ENCODE measurements at places on chromosomes 1 and 21. TPM values are rescaled to one million over a fixed set of nuclear protein-coding genes. Genes with fewer than 3 reads are reported as not detected.

GRCh38 chr1:157007306-157007705 lies 38.2 kb downstream of the ARHGEF11 start:
- H3K4me1 ChIP-seq: peaks cover 8% of the 10 kb centered on the region
- no peak overlapping the region for H3K27ac ChIP-seq
- H3K4me3 ChIP-seq: no peak overlapping the region
- no peak for DNase-seq

The NEK2 gene
- total RNA-seq: 93.3 TPM

- H3K4me3 ChIP-seq: no peak overlapping the region
- no peaks in the 10 kb centered on the region for H3K27me3 ChIP-seq
- no peak for DNase-seq
- no peak overlapping the region for H3K27ac ChIP-seq
- no peaks in the 10 kb centered on the region for H3K36me3 ChIP-seq
These were observed 6.1 kb downstream of the C1orf21 start for GRCh38 chr1:184392779-184393522.

DNA sequence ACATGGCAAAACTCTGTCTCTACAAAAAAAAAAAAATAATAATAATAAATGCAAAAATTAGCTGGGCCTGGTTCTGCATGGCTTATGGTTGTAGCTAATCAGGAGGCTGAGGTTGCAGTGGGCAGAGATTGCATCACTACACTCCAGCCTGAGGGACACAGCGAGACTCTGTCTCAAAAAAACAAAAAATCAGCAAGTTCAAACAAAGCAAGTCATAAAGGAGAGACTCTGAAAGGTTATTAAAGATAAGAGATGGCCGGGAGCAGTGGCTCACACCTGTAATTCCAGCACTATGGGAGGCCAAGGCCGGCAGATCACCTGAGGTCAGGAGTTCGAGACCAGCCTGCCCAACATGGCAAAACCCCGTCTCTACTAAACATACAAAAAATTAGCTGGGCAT lies 28.8 kb downstream of the COP1 start:
- peaks cover 5% of the 10 kb centered on the region for H3K36me3 ChIP-seq
- H3K27me3 ChIP-seq: no peaks in the 10 kb centered on the region
- no peak overlapping the region for H3K27ac ChIP-seq
- H3K4me1 ChIP-seq: peaks cover 4% of the 10 kb centered on the region
- H3K4me3 ChIP-seq: no peak overlapping the region

The C1orf185 gene
- total RNA-seq: not detected

- H3K36me3 ChIP-seq: no peaks in the 10 kb centered on the region
- no peak overlapping the region for H3K4me3 ChIP-seq
- no peak for DNase-seq
- H3K4me1 ChIP-seq: no peaks in the 10 kb centered on the region
- H3K27ac ChIP-seq: no peak overlapping the region
- no peaks in the 10 kb centered on the region for H3K27me3 ChIP-seq
These were observed 14.9 kb downstream of the LIX1L start for GRCh38 chr1:145942871-145943270.

The GRIK3 gene
- 1.7 TPM for total RNA-seq

DNA sequence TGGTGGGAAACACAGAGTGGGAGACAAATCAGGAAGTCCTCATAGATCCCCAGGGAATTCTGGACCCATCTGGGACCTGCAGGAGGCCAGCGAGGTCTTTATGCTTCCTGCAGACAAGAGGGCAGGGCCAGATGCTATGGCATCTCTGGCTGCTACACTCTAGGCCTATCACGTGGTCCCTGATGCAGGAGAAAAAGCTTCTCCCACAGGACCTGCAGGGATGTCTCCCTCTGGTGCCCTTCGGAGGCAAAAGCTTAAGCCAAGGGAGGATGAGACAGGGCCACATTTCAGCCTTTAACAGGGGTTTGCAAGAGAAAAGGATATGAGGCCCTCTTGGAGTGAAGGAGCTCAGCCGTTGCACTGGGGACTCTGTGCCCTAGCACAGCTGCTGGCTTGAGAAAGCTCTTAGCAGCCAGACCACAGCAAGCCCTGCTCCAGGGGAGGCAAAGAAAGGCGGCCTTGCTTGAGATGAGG lies 243.0 kb downstream of the C1orf94 start:
- no peak overlapping the region for H3K27ac ChIP-seq
- peak; percentile 59 for DNase-seq
- H3K27me3 ChIP-seq: no peaks in the 10 kb centered on the region
- H3K4me1 ChIP-seq: no peaks in the 10 kb centered on the region
- no peak overlapping the region for H3K4me3 ChIP-seq

GRCh38 chr1:225974454-225974853 lies 24.7 kb downstream of the SDE2 start:
- H3K27ac ChIP-seq: no peak overlapping the region
- H3K27me3 ChIP-seq: no peaks in the 10 kb centered on the region
- no peak for DNase-seq
- no peak overlapping the region for H3K4me3 ChIP-seq
- H3K4me1 ChIP-seq: no peaks in the 10 kb centered on the region

DNA sequence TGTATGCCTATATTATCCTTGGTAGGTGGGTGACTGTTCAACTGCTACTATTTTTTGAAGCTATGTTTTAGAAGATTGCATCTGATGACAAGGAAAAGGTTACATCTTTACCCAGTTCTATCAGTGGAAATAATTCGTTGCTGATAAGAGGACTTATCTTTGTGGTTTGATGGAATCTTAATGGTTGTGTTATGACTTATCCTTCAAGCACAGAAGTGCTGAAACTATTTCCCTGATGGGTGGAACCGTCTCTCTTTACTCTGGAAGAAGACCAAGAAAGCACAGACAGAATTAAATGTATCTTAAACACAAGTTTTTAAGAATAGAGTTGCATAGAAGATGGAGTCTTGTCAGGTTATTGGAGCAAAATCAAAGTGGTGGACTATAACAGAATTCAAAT lies 437.7 kb upstream of the KAZN start:
- H3K36me3 ChIP-seq: no peaks in the 10 kb centered on the region
- no peak overlapping the region for H3K27ac ChIP-seq
- DNase-seq: no peak
- H3K27me3 ChIP-seq: no peaks in the 10 kb centered on the region
- no peak overlapping the region for H3K4me3 ChIP-seq

Measured in neural progenitor cell (in vitro differentiated cells).